GM12892 (cell line): ENCODE measurements at places on chromosomes 12 and 14.

DNA sequence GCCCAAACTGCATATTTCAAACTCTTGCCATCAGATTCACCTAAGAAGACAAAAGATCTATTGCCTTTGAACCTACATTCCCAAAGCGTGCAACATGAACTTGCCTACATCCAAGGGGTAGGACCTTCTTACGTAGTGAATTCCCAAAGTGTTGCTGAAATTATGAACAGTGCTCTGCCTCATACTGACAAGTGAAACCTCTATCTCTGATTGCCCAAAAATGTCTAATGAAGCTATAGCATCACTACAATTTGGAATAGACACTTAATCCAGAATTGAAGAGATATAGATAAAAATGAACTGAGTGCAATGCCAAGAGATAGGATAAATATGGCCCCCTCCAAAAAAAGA is 31.1 kb downstream of the CLEC2D start:
- no peak for DNase-seq

GRCh38 chr14:70514168-70515069 is 20.4 kb downstream of the ADAM20 start:
- DNase-seq, result no peak

DNA sequence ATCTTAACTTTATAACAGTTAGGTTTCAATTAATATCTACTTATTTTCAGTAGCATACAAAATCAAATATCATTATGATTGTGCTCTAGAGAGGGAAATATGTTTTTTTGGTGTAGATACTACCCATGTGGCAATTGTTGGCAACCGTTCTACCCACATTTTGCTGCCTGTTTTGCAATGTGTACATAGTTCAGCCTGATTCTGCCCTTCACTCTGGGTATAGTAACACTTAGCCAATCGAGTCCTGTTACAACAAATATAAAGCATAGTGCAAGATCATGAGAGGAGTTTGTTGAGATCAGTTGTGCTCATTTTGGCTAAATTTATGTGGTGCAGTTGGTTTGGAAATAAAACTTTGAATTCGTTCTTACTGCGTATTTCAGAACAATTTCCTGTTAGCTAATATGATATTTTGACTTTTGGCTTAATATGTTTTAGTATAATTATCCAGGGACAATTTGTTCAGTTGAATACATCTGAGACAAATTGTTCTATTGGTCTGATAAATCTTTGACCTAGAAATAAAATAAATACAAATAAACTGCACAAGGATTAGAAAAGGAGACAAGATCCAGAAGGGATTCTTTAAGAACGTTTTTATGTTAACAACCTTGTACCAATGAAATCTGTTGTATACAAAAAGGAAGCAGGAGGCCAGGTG is 76.9 kb downstream of the ATF7IP start:
- no peak for DNase-seq

DNA sequence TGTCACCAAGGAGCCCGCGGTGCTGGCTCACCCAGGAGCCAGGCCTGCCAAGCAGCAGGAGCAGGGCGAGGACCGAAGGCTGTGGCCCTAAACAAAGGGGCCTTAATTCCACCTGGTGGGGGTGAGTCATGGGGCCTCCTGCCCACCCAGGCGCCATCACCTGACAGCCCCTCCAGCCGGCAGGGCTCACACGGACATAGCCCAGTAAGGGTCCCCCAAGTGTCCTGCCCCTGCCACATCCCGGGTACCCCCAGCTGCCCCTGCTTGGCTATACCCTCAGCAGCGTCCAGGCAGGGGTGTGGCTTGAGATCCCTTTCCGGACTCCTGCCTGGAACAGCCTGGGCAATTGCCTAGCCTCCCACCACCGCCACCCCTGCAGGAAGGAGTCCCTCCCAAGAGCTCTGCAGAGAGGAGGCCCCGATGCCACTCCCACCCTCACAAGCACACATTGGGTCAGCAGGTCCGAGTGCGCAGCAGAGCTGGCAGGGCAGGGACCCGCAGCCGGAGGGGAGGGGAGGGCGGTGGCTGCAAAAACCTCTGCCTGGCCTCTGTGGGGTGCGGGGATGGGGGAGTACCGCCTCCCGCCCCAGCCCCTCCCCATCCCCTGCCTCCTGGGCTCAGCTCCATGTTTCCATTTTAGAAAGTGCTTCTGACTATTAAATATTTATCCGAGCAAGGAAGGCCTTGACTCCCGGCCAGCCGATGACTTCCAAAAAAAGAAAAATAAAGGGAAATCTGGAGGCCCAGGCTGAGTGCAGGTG is 4.6 kb downstream of the AHNAK2 start:
- no peak for DNase-seq

- no peak for DNase-seq
These were observed 21.1 kb downstream of the ZNF84 start for GRCh38 chr12:133058203-133059113.

DNA sequence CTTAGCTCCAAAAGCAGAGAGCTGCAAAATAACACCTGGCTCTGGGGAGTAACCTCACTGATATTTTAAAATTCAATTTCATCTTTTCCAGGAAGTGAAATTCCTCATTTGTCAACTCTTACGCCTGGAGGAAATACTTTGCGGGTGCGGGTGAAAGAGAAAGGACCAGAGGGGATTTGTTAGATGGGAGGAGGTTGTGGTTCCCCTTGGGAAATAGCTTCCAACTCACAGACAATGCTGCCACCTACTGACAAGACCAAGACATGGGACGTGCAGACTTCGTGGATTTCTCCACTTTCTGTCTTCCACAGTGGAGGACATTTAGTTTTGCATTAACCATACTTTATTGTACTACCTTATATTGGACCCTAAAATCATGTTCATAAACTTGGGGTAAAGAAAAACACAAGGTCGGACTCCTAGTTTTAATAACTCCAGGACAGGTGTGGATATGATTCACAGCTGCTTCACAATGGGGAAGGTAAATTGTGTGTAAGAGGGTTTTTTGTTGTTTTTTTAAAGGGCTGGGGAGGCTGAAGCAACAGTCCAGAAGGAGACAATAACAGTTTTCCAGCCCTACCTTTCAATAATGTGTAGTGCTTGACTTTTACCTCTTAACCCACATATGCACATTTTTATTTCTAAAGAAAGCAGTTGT is 10.8 kb downstream of the FBXL14 start:
- DNase-seq, result no peak
